Fibroblast of villous mesenchyme (primary cell): ENCODE measurements at places on chromosomes 2 and 18. TPM values are rescaled to one million over a fixed set of nuclear protein-coding genes. Genes with fewer than 3 reads are reported as not detected.

INPP4A gene
- 22.2 and 26.8 TPM in 2 replicates for total RNA-seq

TNS1 gene
- total RNA-seq: 127 and 147 TPM in 2 replicates

NYAP2 gene
- total RNA-seq: not detected in 2 replicates

METTL4 gene
- total RNA-seq: 8.7 and 15.1 TPM in 2 replicates

C2orf81 gene
- total RNA-seq: 0.86 and 1.3 TPM in 2 replicates

L3MBTL4 gene
- total RNA-seq: not detected in 2 replicates

SMPD4 gene
- total RNA-seq: 20.3 TPM in 2 replicates

RASGRP3 gene
- total RNA-seq: 4.2 and 12.1 TPM in 2 replicates

WDSUB1 gene
- 5.2 TPM in 2 replicates for total RNA-seq

CCDC121 gene
- 1.3 and 1.9 TPM in 2 replicates for total RNA-seq

DSC2 gene
- total RNA-seq: under 0.01 TPM in 1 of 2 replicates, not detected in the other

CABYR gene
- 6.4 and 20.3 TPM in 2 replicates for total RNA-seq

AQP12A gene
- total RNA-seq: not detected in 2 replicates

AKAIN1 gene
- not detected in 2 replicates for total RNA-seq

LONRF2 gene
- total RNA-seq: 0.32 and 1.3 TPM in 2 replicates

DRC1 gene
- 0.64 TPM in 1 of 2 replicates, not detected in the other for total RNA-seq

CDK15 gene
- 3.5 and 7.4 TPM in 2 replicates for total RNA-seq

TMX3 gene
- 115 and 152 TPM in 2 replicates for total RNA-seq

CRYGC gene
- not detected in 2 replicates for total RNA-seq

MTERF4 gene
- total RNA-seq: 18.0 and 27.2 TPM in 2 replicates

ATP8B1 gene
- 26.3 and 28.3 TPM in 2 replicates for total RNA-seq

SMYD5 gene
- 20.7 and 20.9 TPM in 2 replicates for total RNA-seq

MEP1B gene
- total RNA-seq: under 0.01 and 0.64 TPM in 2 replicates

HAT1 gene
- total RNA-seq: 38.0 and 46.6 TPM in 2 replicates

MDH1B gene
- total RNA-seq: 0.64 and 1.3 TPM in 2 replicates

CKAP2L gene
- 6.8 and 10.4 TPM in 2 replicates for total RNA-seq

LYG2 gene
- not detected in 2 replicates for total RNA-seq

MYO7B gene
- total RNA-seq: 0.86 TPM in 1 of 2 replicates, not detected in the other

KCTD18 gene
- 16.4 and 17.4 TPM in 2 replicates for total RNA-seq

PAIP2B gene
- total RNA-seq: under 0.01 and 0.43 TPM in 2 replicates

SFT2D3 gene
- total RNA-seq: 4.7 and 5.8 TPM in 2 replicates

FBLN7 gene
- total RNA-seq: 1.3 and 6.1 TPM in 2 replicates

ZNF638 gene
- 117 and 139 TPM in 2 replicates for total RNA-seq

ASXL3 gene
- total RNA-seq: under 0.01 and 0.64 TPM in 2 replicates

SFTPB gene
- not detected in 2 replicates for total RNA-seq

MYO3B gene
- total RNA-seq: under 0.01 TPM in 1 of 2 replicates, not detected in the other
